Choroid plexus epithelial cell (primary cell): ENCODE measurements at places on chromosomes 16 and 17.

DNA sequence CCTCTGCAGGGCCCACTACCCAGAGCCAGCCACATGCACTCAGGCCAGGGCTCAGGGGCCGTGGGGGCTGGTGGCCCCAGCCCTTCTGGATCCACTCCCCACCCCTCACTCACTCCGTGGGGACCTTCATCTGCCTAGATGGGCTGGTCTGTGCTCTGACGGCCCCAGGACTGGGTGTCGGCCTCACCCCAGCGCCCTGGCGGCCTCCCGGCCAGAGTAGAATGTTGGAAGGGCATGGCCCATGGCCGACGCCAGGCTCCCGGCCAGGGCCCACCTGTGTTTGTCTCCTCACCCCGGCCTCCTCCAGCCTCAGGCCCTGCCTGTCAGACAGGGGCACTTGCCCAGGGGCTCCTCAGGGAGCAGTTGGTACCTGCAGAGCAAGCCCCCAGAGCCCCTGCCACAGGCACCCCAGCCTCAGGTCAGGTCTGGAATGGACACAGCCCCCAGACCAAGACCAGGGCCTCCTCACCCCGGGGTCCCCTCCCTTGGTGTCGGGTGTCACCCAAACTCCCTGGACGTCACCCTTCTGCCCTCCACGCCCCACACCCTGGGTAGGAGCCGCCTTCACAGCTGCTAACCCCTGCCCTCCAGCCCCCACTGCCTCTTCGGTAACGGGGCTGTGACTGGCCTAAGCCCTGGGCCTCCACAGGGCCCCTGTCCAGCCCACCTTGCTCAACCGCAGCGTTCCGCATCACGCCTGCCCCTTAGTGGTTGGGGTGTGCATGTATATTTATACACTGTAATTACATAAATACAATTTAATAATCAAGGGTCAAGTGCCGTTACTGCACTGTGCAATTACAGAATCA is 3.0 kb upstream of the CDH15 start:
- DNase-seq, result peak; percentile 34

- DNase-seq, result peak; percentile 26
Observed at GRCh38 chr17:29461483-29462206, 71.5 kb downstream of the TAOK1 start.

GRCh38 chr17:37174205-37174604 is 201.6 kb upstream of the C17orf78 start:
- DNase-seq, result peak; percentile 84

GRCh38 chr17:7260651-7261378 is 1.5 kb downstream of the CLDN7 start:
- no peak for DNase-seq

DNA sequence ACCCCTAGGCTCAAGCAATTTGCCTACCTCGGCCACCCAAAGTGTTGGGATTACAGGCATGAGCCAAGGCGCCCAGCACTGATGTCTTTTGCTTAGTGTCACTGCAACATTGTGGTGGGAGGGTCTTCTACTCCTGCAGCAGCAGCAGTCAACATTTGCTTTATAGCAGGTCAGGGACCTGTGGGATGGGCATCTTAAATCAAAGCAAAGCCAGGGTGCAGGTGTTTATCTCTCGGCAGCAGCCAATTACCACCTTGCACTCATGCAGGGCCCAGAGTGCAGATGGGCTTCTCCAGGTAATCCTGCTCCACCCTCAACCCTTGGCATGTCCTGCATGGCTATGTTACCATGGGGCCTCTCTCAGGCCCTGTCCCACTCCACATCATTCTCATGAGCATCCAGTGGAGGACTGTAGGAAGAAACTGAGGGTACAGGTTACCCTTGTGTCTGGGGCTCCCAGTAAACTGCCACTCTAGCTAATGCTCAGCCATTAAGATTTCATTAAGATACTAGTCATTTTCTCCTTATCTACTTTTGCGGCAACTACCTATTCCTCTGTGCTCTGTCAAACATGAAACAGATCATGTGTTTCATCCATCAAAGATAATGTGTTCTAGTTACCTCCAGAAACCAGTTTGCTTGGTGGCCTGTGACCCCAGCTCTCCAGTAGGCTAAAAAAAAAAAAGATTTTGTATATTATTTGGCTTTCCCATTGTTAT is 16.8 kb downstream of the ADGRG5 start:
- DNase-seq, result no peak

- no peak for DNase-seq
Observed at GRCh38 chr16:54200720-54201119, 85.9 kb downstream of the IRX3 start.

DNA sequence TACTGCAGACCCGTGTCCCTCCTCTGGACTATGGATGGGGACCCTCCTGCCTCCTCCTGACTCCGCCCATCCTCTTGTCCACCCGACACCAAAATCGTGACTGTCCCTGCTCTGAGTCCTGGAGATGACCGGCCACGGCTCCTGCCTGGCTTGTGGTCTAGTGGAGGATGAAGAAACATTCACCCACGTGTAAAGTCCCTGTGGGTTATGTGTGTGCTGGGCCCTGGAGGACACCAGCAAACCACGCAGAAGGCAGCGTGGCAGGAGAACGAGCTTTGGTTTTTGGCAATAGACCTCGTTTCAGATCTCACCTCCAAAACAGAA is 11.9 kb downstream of the SPNS2 start:
- no peak for DNase-seq
